ENCODE measurements at places on chromosomes 3 and 15.

- DNase-seq, result no peak
These were observed 20.4 kb upstream of the PSTPIP1 start for GRCh38 chr15:76974456-76975036.

DNA sequence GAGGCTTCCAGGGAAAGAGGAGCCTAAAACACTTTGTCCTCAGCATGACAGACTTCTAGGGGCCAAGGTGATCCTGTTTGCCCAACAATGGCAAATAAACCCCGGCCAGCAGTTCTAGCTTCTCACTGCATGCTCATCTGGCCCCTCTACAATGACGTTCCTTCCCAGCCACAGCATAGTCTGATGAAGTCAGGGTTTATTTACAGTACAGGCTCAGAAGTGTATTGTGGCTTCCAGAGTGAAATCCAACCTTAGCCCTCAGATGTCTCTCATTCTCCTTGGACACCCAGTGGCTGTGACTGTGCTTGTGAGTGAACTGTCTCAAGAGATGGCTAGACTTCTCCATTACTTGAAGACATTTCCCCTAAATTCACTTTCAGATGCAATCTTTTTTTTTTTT is 40.8 kb downstream of the BFSP2 start:
- no peak for DNase-seq

DNA sequence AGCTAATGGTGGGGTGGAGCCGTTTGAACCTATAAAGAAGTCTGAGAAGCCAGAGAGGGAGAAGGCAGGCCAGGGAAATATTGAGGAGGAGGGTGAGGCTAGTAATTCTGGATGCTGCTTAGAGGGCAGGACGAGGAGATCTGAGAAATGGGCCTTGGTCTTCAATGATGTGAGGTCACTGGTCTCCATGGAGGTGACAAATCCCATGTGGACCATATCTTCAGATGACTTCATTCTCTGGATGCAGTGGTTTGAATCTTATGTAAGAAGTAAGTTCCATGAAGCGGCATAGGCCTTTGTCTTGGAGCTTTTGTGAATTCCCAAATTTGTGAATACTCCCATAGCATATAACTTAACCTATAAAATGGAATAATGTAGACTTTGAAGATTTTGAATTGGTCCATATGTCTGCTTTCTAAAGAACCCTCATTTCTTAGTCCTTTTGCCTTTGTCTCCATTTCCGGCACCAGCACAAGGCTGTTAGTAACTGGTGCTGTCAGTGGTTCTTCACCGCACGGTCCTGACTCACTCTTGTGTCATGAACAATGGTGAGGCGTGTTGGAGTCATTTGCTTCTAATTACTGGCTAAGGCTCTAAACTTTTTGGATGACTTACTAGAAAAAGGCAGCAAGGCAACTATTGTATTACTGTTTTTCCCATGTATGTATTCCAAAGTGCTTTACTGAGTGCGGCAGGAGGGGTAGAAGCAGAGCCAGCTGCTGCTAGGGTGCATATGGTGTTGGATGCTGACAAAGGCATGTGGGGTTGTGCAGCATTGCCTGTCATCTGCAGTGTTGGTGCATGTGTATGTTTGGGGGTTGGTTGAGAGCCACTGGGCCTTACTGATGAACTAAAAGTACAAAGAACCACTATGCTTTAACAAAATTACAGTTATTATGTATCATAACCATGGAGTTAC is 279.3 kb upstream of the C2CD4B start:
- DNase-seq, result peak; percentile 85

DNA sequence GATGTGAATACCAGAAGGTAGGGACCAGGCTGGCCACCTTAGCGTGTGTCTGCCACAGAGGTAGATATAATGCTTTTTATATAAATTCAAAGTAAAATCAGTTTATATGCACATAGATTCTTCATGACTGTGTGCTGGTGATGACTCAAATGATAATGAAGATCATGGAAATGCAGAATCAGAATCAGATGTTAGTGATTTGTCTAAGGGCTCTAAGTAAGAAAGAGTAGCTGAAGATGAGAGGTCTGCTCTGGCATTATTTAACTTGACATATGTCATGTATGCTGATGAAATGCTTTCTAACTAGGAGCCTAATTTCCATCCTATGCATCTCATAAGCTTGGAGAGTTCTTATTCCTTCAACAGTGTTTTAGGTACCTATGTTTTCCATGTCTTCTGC is 50.3 kb upstream of the DPH6 start:
- DNase-seq, result no peak

GRCh38 chr3:162491952-162492351 is 995.3 kb downstream of the OTOL1 start:
- peak; percentile 42 for DNase-seq

DNA sequence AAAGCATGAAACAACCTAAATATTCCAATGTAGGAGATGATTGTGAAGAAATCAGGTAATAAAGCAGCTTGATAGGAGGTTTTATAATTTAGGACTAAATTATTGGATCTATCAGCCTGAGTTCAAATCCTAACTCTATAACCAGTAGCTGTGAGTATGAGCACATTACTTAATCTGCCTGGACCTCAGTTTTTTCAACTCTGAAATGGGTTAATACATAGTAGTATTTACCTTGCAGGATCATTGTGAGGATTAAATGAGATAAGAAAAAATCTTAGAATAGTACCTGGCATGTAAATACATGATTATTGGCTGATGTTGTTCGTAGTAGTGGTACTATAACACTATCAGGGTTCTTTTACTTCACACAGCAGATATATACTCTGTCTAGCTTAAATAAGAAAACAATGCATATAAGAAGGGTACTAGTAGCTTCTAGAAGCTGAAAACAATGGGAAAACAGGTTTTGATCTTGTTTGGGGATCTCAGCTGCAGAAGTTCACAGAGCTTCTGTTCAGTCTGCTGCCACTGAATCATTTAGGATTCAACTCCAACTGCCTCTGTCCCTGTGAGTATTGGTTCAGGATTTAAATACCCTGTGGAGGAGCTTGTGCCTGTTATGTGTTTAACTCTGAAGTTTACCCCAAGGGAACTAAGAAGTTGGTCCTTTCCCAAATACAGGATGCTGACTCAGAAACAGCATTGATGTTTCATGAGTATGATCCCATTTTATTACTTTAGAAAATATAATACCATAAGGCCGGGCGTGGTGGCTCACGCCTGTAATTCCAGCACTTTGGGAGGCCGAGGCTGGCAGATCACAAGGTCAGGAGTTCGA is 34.2 kb downstream of the KAT2B start:
- DNase-seq, result peak; percentile 77

DNA sequence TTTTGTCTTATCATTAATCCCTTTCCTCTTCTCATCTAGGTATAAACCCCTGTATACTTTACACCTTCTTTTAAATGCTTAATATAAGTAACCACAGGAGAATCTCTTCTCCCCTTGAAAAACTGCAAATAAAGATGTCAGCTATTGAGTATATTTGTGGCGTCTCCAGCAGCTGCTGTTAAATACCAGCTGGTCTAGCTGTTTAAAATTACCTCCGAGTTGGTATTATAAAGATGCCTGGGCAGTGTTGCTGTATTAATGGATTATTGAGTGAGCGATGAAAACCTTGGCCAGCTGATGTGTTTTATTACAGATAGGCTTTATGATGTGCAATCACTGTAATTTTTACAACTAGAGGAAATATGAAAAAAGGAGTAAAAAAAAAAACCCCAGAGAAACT is 388.1 kb downstream of the TBC1D5 start:
- no peak for DNase-seq

DNA sequence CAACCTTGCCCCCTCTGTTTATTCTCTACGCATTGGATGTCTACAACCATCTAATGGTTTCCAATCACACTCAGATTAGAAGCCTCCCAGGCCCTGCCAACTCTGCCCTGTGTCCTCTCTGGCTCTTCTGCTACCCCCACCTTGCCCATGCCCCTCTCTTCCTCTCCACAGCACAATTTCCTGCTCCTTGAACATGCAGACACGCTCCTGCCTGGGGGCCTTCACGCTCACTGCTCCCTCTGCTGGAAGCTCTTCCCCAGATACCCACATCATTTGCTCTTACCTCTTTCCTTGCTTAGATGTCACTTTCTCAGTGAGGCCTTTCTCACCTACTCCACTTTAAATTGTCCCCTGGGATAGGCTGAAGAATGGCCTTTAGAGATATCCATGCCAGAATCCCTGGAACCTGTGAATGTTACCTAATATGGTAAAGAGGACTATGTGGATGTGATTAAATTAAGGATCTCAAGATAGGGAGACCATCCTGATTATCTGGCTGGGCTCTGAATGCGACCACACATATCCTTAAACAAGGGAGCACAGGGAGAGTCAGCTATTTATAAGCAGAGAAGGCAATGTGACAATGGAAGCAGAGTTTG is 9.9 kb downstream of the KY start:
- peak; percentile 22 for DNase-seq

- no peak for DNase-seq
These were observed 6.8 kb downstream of the PCSK6 start for GRCh38 chr15:101482526-101483371.

- DNase-seq, result no peak
These were observed at the start of gene FEZF2 for GRCh38 chr3:62373215-62373614. Gene FEZF2, minus strand, starts transcription at chr3:62373550. Its CDS starts 682 bp downstream, at chr3:62372868.

GRCh38 chr15:63599401-63600000 is 2.3 kb downstream of the FBXL22 start:
- DNase-seq, result peak; percentile 69

GRCh38 chr15:63439536-63440264 is 58.1 kb upstream of the CA12 start:
- peak; percentile 67 for DNase-seq

DNA sequence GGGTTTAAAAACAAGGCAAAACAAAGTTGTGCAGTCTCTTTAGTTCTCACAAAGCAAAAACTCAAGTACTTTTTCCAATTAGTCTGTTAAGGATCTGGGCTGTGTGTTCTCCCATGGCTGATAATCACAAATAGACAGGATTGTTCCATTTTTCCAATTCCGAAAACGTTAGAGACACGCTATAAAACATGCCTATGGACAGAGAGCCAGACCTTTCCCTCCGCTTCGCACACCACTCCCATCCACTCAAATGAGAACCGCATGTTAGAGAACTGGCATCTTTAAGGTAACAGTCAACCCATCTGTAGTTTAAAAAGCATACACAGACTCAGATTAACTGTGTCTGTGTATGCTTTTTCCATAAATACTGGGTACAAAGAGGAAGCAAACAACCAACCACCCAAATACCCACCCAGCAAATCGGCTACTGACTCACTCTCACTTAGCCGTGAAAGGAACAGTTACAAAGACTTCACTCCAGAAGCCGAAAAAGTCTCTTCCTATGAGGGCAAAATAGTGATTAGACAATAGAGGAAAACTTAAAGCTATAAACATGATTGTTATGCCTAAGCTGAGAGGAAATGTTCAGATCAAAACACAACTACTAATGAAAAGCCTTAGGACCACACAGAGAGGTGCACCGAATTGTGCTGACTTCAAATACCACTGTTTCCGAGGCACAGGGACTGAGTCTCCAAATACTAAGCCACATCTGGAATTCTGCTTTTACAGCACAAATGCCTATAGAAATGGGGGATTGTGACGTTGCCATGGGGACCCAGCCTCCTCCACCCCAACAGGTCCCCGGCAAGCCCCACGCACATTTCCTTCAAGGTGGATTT is 36.1 kb downstream of the IL17RD start:
- no peak for DNase-seq

DNA sequence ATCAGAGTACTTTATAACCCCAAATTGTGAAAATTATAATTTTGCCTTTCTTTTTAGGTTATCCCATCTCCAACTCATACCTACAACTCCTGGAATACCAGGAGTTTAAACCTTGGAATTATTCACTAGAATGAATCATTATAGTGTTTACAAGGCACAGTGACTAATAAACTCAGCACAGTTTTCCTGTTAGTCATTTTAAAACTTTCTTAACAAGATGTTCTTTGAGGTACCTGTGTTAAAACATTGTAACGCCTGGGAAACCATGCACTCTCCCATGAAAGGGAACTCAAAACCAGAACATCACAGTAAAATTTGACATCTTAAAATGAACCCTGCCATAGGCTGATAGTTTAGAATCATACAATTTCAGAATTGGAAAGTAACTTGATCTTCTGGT is 132.4 kb upstream of the OSTN start:
- DNase-seq, result peak; percentile 92

DNA sequence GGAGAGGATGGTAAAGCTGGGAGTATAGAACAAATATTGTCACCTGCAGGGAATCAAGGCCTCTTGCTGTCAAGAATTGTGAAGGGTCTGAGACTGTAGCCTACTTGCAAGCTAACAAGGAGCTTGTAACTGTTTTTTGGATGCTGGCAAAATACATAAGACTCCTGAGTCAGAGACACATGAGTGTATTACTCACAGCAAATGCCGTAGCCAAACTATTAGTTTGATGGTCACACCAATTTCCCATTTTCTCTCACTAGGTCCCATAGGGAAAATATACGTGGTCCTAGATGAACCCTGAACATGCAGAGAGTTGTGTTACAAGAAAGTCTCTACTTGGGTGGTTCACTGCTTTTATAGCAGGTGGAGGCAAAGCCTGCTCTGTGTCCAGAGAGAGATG is 44.7 kb upstream of the LIPC start:
- peak; percentile 37 for DNase-seq

- peak; percentile 38 for DNase-seq
These were observed 1021.0 kb downstream of the MCTP2 start for GRCh38 chr15:95252404-95252803.

DNA sequence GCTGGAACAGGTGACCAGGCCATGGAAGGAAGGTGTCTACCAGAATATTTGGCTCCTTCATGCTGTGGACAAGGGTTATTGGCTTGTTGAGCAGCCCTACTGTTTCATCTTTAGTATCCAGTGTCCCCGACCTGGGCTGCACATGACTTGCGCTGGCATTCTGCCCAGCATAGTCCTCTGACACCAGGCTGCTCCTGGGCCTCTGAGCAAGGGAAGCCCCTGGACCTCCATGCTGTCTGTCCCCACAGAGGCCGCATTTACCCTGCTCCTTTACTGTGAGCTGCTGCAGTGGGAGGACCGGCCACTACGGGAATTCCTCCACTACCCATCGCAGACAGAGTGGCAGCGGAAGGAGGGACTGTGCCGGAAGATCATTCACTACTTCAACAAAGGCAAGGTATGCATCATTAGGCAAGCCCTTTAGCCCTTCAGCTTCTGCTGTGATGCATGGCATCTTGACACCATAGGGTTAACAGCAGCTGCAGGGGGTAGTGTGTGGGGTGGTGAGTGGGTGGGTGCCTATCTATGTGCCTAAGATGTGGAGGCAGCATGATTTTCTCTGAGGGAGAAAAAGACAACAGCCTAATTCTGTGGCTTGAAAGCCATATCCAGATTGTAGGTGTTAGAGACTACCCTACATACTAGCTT is 44.0 kb upstream of the MANF start:
- no peak for DNase-seq

- peak; percentile 59 for DNase-seq
These were observed 7.7 kb downstream of the SNX4 start for GRCh38 chr3:125512135-125512920.

GRCh38 chr3:165103616-165104015 is 25.3 kb upstream of the SI start:
- peak; percentile 4 for DNase-seq

DNA sequence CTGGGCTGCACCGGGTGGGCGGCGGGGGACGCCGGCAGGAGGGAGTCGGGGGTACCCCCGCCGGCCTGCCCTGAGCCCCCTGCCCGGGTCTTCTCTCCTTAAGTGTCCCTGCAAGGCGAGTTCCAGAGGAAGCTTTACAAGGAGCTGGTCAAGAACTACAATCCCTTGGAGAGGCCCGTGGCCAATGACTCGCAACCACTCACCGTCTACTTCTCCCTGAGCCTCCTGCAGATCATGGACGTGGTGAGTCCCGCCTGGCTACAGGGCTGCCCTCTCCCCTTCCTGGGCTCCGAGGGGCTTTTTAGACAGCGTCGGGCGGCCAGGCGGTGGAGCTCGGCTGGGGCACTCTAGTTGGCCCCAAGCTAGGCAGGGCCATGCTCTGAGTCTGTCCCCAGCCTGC is 480 bp downstream of the CHRNA7 start:
- DNase-seq, result no peak
